SW 1271 (cell line): ENCODE measurements at places on chromosomes 12 and 14.

DNA sequence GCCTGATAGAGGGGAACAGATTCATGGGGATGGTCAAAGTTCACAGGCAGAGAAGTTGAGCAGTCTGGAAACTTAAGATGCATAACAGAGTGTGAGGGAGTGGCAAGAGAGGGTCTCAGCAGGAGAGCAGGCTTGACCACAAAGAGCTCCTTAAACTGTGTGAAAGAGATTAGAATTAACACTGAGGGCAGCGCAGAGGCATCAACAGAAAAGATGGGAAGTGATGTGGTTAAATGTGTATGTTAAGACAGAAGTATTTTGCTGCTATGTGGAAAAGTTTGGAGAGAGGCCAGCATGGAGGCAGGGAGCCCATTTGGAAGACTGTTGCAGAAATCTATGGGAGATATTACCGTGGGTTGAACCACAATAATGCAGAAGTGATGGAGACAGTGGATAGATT, 122.7 kb upstream of the LMNTD1 start:
- no peak for DNase-seq

DNA sequence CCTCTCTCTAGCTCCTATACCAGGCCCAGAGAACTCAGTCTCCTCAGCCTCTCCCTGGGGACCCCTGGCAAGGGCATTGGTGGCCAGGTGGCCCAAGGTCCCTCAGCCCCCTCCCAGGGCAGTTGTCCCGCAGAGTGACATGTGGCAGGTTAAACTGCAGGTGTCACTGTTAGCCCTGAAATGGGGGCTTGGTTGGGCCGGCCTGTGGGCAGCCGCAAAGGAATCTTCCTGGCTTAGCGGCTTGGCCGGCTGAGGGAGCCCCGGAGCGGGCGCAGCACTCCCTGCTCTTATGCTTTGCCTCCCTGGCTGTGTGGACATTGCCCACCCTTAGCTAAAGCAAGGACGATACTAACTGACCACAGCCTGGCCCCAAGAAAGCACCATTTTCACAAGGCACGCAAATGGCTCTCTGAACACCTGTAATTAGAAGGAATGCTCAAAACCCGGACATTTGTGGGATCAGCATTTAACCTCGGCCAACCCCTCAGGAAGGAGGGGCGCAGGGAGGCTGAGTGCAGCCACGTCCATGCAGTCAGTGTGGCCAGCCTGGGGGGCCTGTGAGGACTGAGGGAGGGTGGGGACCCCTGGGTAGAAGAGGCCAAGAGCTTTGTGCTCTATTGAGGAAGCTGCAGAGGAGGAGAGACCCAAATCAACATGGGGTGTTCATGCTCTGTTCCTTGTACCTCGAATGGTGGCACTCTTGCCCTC, 82.2 kb downstream of the PAPOLA start:
- no peak for DNase-seq

DNA sequence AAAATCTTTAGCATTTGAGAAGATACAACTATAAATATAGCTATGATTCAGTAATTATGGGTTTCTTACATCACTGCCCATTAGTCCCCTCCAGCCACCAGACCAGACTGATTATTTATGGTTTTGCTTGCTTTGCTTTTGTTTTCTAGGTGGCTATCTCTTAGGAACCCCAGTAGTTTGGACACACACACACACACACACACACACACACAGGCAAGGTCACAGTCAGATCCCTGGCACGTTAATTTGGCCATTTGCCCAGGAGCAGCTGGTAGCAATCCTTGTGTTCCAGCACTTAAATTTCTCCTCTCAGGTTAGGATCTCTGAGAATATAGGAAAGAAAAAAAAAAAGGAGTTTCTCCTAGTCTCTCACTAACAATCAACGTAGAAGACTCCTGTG, 90.2 kb upstream of the RESF1 start:
- DNase-seq = no peak

GRCh38 chr12:114406316-114406983, 506 bp upstream of the TBX5 start:
- no peak for DNase-seq

- no peak for DNase-seq
Measured at GRCh38 chr14:81256289-81256960, 35.7 kb upstream of the GTF2A1 start.

DNA sequence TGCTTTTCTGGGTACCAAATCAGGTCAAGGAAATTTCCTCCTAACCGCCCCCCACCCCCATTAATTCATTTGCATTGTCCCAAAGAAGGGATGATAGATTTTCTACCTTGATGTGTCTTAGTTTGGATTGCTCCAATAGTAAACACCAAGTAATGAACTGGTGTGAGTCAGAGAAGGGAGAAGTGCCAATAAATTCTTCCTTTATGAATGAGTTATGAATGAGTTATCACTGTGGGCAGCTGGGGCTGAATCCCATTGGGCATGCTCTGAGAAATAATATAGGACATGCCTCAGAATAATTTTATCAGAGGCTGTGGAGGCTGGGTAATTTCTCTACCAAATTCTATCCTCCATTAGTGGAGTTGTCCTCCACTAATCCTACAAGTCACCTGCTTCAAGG, 277.9 kb upstream of the FLRT2 start:
- DNase-seq = peak; percentile 2

DNA sequence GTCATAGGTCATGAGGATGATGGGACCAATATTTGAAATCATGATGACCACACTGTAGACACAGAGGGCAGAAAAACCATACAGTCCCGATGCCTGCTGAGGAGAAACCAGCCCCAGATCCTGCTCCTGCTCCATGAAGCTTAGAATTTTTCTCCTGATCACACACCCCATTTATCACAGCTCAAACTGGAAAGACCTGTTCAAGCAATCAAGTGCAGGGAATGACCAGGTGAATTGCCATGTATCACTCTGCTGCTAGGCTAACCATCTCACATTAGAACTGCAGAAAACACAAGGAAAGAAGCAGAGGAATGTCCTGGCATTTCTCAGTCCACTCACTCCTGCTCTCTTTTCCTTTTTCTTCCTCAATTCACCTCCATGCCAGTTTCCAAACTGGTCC, 18.1 kb downstream of the MANSC1 start:
- no peak for DNase-seq

DNA sequence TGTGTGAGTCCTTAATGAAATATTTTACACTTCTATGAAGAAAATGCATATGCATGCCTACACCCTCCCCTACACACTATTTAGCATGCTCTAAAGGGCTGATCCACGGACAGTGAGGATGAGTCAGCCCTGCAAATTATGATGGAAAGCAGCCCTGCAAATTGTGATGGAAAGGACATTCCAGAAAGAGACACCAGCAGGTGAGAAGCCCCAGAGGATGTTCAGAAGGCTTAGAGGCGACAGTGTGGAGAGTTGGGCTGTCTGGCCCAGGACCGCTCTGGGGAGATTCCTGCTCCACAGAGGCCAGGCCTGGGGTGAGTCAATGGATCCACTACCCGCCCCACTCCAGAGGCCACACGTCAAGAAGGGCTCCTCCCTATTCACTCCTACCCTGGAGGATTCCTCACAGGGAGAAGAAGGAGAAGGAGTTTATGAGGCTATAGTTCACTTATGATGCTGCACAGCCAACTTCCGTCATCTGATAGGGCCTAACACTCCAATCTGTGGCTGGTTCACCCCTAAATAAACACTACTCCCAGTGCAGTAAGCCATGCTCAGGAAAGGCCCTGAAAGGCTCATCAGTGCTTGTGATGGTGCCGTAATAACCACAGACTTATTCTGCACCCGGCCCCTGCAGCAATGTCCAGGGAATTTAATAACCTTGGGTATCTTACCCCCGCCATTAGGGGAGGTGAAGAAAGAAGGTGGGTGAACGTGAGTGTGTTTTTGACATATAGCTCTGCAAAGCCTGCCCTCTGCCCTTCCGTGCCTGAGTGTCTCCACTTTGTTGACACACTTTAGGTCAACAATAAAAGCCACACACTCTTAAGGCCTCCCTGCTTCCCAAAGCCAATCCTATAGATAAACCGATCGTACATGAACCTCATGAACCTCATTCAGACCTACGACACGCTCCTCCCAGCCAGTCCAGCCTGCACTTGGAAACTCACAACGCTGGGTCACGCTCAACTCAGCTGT, 46.4 kb downstream of the CLMN start:
- DNase-seq = no peak

- DNase-seq = no peak
Measured at GRCh38 chr12:304805-305204, 42.2 kb upstream of the SLC6A13 start.

DNA sequence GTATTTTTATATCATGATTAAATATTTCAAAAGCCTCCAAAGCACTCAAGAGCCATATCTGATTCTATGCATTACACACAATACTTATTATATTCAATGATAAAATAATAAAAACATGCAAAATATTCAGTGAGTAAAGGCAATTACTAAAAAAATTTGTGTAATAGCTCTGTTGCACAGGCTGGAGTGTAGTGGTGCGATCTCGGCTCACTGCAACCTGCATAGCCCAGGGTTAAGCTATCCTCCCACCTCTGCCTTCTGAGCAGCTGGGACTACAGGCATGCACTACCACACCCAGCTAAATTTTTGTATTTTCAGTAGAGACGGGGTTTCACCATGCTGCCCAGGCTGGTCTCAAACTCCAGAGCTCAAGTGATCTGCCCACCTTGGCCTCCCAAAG, 45.4 kb downstream of the SBNO1 start:
- no peak for DNase-seq

GRCh38 chr12:131990066-131990979, 40.6 kb downstream of the EP400 start:
- DNase-seq = no peak

DNA sequence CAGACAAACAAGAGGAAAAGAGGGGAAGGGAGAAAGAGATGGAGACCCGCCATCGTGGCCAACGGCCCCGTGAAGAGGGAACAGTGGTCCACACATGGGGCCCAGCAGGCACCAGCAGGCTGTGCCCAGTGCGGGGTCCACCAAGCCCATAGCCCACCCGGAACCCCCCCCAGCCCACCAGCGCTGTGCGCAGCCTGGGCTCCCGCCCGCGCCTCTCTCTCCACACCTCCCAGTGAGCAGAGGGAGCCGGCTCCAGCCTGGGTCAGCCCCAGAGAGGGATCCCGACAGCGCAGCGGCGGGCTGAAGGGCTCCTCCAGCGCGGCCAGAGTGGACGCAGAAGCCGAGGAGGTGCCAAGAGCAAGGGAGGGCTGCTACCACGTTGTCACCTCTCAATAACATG, 105.0 kb upstream of the TMTC1 start:
- no peak for DNase-seq

GRCh38 chr12:5864972-5865371, 80.1 kb downstream of the ANO2 start:
- no peak for DNase-seq

DNA sequence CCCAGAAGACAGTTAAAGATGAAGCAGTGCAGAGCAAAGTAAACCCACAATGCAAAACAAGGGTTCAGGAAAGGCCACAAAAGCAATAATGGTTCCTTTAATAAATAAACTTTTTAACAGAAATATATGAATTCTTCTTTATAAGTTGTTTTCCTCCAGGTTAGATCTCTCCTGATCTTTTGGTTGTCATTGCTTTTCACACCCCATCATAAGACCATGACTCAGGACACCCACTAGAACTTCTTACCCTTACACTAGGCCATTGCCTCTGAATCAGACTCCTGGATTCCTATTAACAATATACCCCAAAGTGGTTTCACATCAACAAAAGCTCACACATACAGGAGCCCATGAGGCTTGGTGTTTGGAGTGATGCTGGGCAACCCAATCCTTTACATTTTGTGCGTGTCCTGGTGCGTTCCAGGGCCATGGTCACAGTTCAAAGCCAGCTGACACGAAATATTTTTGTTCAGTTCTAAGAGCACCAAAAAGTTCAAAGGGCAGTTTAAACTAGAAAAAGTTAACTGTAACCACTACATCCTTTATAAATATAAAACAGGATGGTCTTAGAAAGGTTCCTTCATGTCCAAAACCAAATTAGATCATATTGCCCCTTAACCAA, 187.0 kb downstream of the EPS8 start:
- no peak for DNase-seq

DNA sequence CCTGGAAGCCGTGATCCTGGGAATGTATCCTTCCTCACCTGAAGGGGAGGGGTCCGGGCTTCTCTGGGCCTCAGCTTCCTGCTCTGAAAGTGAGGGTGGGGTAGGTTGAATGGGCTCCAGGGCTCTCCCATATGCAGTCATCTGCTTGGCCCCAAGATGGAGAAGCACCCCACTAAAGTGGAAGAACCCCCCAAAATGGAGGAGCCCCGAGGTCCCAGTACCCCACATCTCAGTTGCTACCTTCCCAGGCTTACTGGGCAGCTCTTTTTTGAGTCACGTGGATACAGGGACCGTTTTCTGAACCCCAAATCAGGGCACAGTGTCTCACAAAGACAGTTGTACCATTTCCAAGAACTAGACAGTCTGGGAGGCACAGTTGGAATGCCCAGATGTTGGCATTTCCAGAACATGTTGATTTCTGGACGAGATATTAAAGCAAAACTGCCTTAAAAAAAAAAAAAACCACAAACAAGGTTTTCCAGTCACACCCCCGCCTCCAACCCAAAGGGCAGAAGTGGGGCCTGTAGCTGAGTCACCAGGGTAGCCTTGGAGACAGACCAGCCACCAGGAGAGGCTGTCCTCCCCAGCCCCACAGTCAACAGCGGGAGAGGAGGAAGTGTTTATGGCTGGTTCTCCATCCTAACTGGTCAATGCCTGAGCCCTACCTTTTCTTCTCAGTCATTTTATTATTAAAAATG, 12.1 kb downstream of the VASH1 start:
- no peak for DNase-seq

- DNase-seq = peak; percentile 81
Measured at GRCh38 chr12:12334367-12335040, 15.5 kb downstream of the MANSC1 start.

- no peak for DNase-seq
Measured at GRCh38 chr12:130179191-130179590, 16.9 kb downstream of the FZD10 start.

DNA sequence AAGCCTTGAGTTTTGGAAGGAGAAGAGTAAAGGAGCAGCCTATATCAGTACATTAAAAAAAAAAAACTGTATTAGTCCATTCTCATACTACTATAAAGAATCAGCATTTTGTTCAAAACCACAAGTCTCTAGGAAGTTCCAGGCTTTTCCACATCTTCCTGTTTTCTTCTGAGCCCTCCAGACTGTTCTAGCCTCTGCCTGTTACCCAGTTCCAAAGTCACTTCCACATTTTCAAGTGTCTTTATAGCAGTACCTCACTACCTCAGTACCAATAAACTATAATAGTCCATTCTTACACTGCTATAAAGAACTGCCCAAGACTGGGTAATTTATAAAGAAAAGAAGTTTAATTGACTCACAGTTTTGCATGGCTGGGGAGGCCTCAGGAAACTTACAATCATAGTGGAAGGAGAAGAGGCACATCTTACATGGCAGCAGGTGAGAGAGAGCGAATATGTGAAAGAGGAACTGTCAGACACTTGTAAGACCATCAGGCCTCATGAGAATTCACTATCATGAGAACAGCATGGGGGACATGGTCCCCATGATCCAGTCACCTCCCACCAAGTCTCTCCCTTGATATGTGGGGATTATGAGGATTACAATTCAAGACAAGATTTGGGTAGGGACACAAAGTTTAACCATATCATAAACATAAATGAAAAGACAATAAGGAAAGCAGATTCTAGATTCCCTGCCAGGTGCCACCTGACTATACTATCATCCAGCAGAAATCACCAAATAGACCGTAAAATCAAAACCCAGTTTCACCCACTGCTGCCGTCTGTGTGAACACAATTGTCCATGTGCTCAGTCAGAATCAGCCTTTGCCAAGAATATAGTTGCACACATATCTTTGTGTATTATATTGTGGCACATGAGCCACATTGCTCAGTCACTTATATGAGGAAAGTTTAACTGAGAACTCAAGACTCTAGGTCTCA, 27.8 kb downstream of the TOGARAM1 start:
- DNase-seq = no peak

- peak; percentile 26 for DNase-seq
Measured at GRCh38 chr12:113149361-113150150, at the start of gene CFAP73. CFAP73 (plus strand) TSS chr12:113149724; CDS start chr12:113149858, 134 bp downstream.

GRCh38 chr12:116689521-116689920, 48.3 kb downstream of the SPRING1 start:
- DNase-seq = no peak
